ENCODE measurements at places on chromosomes 3 and 15. TPM values are rescaled to one million over a fixed set of nuclear protein-coding genes. Genes with fewer than 3 reads are reported as not detected.

The CHRNA7 gene
- total RNA-seq: 0.79 TPM

The PRSS50 gene
- not detected for total RNA-seq

The APPL1 gene
- total RNA-seq: 39.3 TPM

The UROC1 gene
- total RNA-seq: not detected

The ZIC4 gene
- total RNA-seq: not detected

The GCNT3 gene
- not detected for total RNA-seq

The DAZL gene
- not detected for total RNA-seq

The DUOXA1 gene
- total RNA-seq: not detected

The CP gene
- total RNA-seq: 1.0 TPM

The COL6A5 gene
- not detected for total RNA-seq

The BFSP2 gene
- not detected for total RNA-seq

The TTLL13 gene
- 0.09 TPM for total RNA-seq

DNA sequence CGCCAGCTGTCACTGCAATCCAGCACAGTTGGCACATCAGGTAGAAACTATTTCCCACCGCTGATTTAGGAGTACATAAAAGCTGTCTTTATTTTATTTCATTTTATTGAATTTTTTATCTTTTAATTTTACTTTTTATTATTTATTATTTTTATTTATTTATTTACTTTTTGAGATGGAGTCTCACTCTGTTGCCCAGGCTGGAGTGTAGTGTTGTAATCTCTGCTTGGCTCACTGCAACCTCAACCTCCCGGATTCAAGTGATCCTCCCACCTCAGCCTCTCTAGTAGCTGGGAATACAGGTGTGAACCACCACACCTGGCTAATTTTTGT, 31.0 kb downstream of the SRGAP3 start:
- DNase-seq: no peak

- DNase-seq: no peak
Measured at GRCh38 chr3:28386049-28386448, 37.4 kb upstream of the AZI2 start.

- DNase-seq: no peak
Measured at GRCh38 chr15:43955140-43955539, 128.3 kb downstream of the WDR76 start.

GRCh38 chr15:53193149-53193548, 403.0 kb upstream of the ONECUT1 start:
- peak; percentile 27 for DNase-seq

DNA sequence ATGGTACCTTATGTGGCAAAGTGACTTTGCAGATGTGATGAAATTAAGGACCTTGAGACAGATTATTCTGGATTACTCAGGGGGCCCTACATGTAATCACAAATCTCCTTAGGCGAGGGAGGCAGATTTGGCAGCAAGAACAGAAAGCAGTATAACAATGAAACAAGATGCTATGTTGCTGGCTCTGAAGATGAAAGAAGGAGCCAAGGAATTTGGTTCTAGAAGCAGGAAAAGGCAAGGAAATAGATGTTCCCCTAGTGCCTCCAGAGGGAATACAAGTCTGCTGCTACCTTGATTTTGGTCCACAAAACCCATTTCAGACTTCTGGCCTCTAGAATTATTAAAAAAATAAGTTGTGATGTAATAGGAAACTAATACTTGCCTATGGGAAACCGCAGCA, 64.5 kb downstream of the PIK3R4 start:
- no peak for DNase-seq

DNA sequence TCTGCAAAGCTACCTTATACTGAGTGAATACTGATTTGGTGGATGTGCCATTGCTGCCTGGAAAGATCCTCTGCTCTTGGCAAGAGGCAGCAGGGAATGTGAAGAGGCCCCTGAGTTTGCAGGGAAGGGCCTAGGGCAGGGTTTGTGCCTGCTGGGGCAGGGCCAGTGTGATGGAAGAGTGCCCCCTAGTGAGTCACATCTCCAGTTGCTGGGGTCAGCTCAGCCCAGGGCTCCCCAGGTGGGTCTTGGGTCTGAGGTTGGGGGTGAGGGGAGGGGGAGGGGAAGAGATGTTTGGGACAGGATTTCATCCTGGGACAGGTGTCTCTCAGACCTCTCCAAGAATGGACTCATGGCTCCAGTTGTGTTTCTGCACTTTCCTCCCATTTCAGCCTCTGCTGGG, 4.1 kb upstream of the AMOTL2 start:
- DNase-seq: peak; percentile 70

GRCh38 chr3:116233711-116234357, 211.5 kb downstream of the LSAMP start:
- no peak for DNase-seq

- DNase-seq: no peak
Measured at GRCh38 chr15:58582160-58582559, 150.4 kb downstream of the LIPC start.

DNA sequence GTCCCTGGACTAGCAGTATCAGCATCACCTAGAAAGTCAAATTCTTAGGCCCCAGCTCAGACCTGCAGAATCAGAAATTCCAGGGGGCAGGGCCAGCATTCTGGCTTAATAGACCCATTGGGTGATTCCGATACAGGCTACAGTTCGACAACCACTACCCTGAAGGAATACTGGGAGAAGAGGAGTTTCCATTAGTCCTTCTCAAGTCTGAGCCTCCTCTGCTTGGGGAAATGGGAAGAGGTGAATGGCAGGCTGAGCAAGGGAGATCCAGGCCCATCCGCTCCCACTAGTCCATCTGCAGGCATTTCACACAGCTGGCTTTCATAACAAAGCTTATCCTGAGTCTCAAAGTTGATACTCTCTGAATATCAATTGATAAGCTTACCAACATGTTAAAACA, 69.1 kb downstream of the MECOM start:
- DNase-seq: no peak

GRCh38 chr15:89004726-89005030, 83.6 kb upstream of the ABHD2 start:
- no peak for DNase-seq

- DNase-seq: no peak
Measured at GRCh38 chr15:87326269-87326668, 930.3 kb downstream of the NTRK3 start.

DNA sequence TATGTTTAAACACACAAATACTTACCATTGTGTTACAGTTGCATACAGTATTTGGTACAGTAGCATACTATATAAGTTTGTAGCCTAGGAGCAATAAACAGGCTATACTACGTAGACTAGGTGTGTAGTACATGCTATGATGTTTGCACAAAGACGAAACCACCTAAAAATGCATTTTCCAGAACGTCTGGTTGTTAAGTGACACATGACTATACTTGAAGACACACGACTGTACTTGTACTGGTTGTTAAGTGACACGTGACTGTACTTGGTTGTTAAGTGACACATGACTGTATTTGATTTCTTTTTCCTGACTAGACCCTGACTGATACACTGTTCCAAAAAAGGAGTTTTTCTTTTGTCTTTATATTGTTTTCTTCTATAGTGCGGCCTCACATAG, 34.1 kb downstream of the RAB8B start:
- no peak for DNase-seq

- no peak for DNase-seq
Measured at GRCh38 chr3:142259359-142259758, 34.0 kb upstream of the GK5 start.

DNA sequence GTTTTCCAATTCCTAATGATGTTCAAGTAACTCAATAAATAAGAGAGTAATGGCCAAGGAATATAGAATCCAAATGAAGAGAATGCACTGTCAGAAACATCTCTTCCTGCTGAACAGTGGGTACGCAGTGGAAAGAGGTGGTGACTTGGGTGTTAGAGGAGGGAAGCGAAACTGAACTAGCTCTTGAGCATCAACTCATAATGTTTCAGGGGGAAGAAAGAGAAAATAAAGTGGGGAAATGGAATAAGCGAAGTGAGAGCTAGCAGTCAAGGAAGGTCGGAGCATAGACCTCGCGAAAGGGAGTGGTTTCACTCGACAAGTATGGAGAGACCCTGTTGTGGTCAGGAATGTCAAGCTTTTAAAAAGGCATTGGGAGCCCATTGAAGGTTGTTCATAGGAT, 309.5 kb downstream of the GAP43 start:
- no peak for DNase-seq

DNA sequence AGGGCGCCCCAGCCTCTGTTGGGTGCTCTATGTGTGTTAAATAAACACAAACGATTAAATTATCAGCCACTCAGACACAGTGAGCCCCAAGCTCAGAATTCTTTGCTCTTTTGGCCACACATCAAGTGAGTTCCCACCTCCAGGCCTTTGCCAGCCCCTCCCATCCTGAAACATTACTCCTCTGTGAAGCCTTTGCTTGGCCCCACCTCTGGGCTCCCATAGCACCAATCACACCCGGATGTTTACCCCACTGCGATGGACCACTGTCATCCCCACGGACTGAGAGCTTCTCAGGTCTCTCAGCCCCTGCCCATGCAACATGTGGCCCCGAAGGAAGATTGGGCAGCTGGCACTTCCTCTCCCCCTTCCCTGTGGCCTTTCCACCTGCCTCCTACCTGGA, 85.1 kb downstream of the NUP210 start:
- DNase-seq: no peak

DNA sequence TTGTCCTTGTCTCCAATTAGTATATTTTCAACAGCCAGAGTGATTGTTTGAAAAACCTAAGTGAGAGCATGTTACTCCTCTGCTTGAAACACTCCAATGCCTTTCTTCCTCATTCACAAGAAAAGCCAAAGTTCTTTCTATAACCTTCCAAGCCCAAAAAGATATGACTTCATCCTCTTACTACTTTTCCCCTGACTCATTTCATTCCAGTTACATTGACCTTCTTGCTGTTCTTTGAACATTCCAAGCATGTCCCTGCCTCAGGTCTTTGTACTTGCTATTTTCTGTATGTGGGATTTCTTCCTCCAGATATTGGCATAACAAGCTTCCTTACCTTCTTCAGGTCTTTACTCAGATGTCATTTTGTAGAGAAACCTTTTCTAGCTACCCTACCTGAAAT, 28.3 kb downstream of the EHHADH start:
- no peak for DNase-seq

GRCh38 chr3:34185301-34185700, 386.9 kb downstream of the PDCD6IP start:
- no peak for DNase-seq

DNA sequence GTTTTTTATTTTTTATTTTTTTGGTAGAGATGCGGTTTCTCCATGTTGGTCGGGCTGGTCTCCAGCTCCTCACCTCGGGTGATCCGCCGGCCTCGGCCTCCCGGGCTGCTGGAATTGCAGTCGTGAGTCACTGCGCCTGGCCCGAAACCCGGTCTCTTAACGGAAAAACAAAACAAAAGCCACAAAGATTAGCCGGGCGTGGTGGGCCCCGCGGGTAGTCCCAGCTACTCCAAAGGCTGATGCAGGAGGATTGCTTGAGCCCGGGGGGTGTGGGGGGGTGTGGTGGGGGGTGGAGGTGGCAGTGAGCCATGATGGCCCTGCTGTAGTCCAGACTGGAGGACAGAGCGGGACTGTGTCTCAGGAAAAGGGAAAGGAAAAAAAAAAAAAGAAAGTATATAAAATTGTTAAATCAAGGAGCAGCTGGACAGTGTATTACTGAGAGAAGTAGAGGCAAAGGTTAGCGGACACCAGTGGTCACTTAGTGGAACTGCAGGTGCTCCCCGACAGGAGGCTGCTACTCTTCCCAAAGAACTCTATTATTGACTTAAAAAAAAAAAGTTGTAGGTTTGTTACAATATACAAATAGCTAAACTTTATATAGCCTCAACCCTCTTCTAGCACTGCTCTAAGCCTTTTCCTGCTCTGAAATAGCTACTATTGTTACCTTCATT, 30.3 kb upstream of the TUBGCP5 start:
- DNase-seq: peak; percentile 12

DNA sequence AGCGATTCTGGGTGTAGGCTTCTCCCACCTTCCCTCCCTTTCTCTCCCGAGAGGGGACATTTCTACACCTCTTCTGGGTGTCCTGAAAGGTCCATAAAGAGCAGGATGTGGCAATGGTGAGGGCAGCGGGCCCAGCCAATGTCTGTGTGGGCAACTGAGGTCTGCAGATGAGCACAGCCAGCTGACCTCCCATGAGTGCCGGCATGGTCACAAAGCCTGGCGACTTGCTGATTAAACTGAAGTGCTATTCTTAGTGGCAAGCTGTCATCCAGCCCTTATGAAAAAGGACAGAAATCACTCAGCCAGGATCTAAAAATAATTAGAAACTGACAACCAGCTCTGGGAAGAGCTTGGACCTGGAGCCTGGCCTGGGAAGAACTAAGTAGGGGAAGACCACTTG, 124.3 kb upstream of the RGMA start:
- DNase-seq: no peak

DNA sequence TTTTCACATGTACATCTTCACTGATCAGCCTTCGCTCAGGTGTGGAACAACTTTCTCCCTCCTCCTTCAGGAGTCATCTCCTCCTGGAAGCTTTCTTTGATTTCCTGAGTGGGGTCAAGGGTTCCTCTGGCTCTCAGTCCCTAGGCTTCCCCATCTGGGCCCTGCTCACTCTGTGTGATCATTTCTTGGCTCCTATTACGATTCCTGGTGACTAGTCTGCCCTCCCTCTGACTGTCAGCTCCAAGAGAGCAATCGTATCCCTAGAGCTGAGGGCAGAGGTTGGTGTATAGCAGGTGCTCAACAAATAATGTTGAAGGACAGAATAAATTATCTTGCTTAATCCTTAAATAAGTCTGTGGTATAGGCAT, 15.3 kb upstream of the PRKCD start:
- no peak for DNase-seq

DNA sequence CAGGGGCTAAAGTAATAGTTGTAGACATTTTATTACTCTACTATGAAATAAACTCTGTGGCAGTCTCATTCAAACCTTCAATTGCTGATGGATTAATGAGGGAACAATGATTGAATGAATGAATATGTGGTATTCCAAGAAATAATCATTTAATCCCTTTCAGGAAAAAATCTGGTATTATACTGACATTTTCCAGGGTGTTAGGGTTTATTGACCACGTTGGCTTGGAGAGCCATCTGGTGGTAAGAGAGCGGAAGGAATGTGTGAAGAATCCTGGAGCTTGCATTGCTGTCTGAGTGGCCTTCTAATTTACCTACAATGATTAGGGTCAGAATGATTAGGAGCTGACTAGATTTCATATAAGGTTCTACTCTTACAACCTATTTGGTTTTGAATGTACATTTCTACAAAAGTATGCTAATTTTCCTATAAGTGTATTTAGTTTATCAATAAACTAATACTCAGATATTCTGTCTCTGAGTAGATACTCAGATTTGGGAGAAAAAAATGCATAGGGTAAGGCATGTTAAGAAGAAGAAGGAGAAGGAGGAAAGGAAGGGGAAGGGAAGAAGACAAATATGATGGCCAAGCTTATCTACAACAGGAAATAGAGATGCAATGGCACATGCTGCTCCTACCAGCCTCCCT, 249.9 kb downstream of the ROBO1 start:
- DNase-seq: peak; percentile 76

GRCh38 chr15:40136470-40137302, 24.2 kb upstream of the BUB1B start:
- no peak for DNase-seq

GRCh38 chr3:48434591-48435222, 4.8 kb upstream of the PLXNB1 start:
- no peak for DNase-seq

DNA sequence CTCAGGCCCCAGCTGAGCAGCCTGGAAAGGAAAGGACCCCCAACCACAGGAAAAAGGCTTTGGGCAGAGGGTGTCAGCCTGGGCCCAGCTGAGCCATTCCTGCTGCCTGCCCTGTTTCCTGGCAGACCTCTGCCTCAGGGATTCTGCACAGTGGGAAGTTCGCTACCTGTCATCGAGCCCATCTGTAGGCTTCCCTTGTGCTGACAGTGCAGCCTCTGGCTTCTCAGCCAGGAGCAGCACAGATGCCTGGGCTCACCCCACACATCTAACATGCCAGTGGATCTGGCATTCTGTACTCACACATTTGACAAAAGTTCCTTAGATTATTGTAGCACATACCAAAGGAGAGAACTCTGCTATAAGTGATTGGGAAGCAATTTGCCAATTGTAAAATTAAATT, 202.2 kb downstream of the SSR3 start:
- DNase-seq: no peak

Measured in dermis blood vessel endothelial cell (primary cell).